ENCODE measurements at places on chromosomes 16 and 17.

- DNase-seq = peak; percentile 28
Observed at GRCh38 chr17:4304417-4305027, 40.7 kb upstream of the ANKFY1 start.

GRCh38 chr17:51257150-51258081 is 2.4 kb downstream of the MBTD1 start:
- DNase-seq = no peak

- no peak for DNase-seq
Observed at GRCh38 chr17:48637323-48638260, 11.4 kb upstream of the HOXB9 start.

GRCh38 chr17:65855245-65855644 is 293.8 kb upstream of the AXIN2 start:
- no peak for DNase-seq

DNA sequence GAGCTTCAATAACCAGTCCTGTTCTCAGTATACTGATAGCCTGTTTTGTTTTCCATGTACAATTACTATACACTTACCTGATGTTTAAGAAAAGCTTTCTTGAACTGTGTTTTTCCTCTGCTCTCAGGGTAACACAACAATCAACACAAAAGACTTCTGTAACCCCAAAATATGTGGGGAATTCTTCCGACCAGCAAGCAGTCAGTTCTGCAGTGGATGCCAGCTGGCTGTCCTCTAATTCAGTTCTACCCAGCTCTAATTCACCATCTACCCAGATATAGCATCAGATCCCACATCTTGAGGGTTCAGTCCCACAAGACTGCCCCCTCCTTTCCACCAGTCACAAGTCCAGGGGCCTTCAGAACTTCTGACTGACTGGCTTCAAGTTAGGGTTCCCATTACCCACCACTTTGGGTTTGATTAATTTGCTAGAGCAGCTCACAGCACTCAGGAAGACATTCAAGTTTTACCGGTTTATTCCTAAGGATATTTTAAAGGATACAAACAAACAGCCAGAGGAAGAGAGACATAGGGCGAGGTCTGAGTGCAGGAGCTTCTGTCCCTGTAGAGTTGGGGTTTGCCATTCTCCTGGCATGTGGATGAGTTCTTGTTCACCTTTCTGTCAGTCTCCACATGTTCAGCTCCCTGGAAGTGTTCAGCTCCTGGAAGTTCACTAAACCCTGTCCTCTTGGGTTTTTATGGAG is 178.2 kb downstream of the CHD9 start:
- DNase-seq = no peak

- DNase-seq = no peak
Observed at GRCh38 chr17:46175891-46176290, 17.3 kb downstream of the KANSL1 start.

GRCh38 chr16:9679213-9679767 is 502.9 kb downstream of the GRIN2A start:
- no peak for DNase-seq

DNA sequence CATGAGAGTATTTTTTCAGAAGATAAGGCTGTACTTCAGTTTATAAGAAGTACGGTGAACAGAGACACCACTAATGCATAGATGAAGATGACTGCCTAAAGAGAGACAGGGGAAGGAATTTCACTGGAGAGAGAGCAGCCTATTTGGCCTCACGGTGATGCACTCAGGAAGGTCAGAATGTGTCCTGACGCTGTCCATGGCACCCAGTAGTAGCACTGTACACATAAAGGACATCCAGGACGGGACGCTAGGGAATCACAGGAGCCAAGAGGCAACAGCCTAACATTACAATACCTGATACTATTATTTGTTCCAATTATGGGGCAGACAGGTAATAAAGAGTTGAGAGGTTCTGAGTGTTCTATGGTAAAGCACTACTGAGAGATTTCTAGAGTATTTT is 24.9 kb upstream of the LRRC37A start:
- no peak for DNase-seq

DNA sequence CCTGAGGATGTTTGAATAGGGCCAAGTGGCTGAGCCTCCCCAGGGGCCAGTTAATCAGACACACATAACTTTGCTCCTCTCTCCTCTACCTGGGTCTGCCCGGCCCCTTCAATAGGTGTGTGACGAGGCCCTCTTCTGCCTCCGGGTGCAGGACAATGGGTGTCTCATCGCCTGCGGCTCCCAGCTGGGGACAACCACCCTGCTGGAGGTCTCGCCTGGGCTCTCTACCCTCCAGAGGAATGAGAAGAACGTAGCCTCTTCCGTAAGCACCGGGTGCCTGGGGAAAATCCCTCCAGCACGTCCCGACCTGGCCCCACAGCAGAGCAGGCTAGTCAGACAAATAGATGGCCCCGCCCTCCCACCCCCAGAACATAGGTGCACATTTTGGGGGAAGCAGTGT is 16.1 kb upstream of the KIF19 start:
- no peak for DNase-seq

DNA sequence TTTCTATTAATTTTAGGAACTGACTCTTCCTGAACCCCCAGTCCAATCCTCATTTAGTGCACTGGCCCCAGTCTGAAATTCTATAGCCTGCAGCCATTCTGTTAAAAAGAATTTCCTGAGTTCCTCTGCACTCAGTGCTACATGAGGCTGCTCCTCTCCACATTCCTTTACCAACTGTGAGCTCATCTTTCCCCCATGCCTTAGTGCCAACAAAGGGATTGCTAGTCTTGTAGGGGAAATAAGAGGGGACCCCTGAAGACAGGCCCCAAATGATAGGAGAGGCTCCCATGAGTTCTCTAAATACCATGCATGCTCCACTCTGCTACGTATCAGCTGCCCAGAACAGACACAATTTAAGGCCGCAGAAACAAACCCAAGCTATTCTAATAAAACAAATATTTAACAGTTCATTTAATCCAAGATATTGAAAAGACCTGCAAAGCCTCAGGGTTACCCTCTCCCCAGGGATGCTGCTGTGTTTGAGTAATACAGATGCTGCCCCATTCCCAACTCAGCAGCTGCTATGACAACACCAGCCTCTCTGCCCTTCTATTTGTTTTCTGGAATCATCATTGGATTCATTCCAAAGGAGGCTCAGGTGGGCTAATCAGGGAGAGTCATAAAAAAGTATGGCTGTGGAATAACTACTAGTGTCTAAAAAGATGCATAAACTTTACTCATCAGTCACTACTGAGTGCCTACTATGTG is 228.5 kb downstream of the TOX3 start:
- no peak for DNase-seq

GRCh38 chr17:51065466-51065865 is 55.2 kb downstream of the SPAG9 start:
- no peak for DNase-seq

DNA sequence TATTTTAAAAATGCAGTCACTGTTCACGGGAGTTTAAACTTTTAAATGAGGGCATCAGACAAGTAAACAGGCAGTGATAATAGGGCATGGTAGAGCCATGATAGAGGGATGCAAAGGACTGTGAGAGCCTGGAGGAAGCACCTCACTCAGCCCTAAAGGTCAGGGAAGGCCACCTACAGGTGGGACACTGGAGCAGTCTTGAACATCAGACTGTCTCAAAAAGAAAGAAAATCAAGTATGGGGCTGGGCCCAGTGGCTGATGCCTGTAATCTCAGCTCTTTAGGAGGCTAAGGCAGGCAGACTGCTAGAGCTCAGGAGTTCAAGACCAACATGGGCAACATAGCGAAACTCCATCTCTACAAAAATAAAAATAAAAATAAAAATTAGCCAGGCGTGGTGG is 31.0 kb upstream of the DHRS7B start:
- no peak for DNase-seq

DNA sequence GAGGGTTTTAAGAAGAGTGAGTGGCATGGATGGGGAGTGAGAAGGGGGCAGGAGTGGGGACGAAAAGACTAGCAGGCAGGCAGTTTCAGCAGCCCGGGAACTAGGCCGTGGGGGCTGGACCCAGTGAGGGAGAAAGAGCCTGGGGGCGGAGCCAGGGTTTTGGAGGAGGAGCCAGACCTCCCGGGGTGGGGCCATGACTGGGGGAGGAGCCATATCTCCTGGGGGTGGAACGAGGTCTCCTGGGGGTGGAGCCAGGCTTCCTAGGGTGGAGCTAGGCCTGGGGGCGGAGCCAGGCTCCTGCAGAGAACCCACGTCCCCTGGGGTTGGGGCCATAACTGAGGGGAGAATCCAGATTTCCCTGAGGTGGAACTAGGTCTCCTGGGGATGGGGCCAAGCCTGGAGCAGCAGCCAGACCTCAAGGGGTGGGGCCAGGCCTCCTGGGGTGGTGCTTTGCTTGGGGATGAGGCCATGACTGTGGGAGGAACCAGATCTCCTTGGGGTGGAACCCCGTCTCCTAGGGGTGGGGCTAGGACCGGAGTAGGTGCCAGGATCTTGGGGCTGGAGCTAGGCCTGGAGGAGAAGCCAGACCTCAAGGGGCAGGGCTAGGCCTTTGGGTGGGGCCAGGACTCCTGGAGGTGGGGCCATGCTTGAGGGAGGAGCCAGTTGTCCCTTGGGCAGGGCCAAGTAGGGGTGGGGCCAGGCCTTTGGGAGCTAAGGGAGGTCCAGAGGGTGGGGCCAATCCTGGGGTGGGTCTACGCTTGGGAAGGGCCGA is 41.7 kb upstream of the JPH3 start:
- peak; percentile 58 for DNase-seq

DNA sequence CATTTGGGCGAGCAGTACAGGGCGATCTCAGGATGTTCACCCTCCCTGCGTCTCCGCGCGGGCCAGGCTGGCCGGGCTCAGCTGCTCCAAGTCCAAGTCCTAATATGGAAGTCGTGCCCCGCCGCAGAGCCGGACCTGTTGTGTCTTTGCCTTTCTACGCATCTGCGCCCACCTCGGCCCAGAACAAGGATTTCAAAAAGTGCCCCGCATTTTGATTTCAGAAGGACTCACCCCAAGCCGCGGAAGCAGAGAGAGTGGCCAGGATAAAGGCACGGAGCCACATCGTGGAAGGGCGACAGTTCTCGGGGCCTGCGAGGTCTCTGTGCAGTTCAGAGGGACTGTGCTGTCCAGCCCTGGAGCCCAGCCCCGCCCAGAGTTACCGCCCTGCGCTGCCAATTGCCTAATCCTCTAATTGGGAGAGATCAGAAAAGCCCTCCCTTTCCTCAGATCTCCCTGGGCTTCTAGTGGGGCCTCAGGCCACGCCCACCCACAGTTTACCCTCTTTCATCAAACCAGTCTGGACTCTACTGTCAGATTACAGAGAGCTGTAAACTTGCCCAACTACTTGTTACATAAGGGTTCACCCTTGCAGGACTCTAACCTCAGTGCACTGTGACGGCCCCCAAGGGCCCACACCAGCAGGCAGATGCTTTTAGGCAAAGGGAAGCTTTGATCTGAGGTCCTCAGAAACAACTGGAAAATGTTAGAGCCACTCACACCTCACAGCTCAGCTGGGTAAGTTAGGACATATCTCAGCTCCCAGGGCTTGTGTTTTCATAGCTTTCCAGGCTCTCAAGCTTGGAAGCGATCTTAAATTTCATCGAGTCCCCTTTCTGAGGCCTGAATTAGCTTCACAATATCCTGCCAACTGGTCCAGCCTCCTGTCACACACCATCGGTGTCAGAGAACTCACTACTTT is at the start of gene CES1:
Gene CES1, minus strand, starts transcription at position 324 of the 919 bp plus-strand sequence. Its CDS starts 41 bp downstream, at position 283.
- no peak for DNase-seq

GRCh38 chr17:21007646-21008045 is 35.2 kb downstream of the USP22 start:
- no peak for DNase-seq

DNA sequence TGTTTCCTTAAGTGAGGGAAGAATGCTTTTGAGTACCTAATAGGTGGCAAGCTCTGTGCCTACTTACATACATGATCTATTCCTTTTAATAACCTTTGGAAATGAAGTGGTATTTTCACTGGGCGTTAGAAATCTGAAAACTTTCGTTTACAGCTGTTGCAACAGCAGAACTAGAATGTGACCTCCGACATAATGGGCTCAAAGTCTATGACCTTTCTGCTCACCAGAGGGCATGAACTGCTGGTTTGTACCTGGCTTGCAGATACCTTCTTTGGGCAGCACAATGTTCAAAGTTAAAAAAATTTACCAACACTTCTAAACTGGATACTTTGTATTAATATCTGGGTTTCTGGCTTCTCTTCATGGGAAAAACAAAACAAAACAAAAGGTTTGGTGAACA is 24.3 kb downstream of the CA4 start:
- no peak for DNase-seq

GRCh38 chr17:3940965-3941698 is 23.1 kb downstream of the ATP2A3 start:
- no peak for DNase-seq

- DNase-seq = no peak
Observed at GRCh38 chr16:48903039-48903438, 293.1 kb upstream of the N4BP1 start.

GRCh38 chr17:75183999-75184884 is 1.5 kb upstream of the SUMO2 start:
- DNase-seq = no peak

GRCh38 chr16:10608687-10609401 is 28.4 kb upstream of the EMP2 start:
- no peak for DNase-seq

- DNase-seq = no peak
Observed at GRCh38 chr17:75463603-75464002, 7.2 kb downstream of the TMEM94 start.

DNA sequence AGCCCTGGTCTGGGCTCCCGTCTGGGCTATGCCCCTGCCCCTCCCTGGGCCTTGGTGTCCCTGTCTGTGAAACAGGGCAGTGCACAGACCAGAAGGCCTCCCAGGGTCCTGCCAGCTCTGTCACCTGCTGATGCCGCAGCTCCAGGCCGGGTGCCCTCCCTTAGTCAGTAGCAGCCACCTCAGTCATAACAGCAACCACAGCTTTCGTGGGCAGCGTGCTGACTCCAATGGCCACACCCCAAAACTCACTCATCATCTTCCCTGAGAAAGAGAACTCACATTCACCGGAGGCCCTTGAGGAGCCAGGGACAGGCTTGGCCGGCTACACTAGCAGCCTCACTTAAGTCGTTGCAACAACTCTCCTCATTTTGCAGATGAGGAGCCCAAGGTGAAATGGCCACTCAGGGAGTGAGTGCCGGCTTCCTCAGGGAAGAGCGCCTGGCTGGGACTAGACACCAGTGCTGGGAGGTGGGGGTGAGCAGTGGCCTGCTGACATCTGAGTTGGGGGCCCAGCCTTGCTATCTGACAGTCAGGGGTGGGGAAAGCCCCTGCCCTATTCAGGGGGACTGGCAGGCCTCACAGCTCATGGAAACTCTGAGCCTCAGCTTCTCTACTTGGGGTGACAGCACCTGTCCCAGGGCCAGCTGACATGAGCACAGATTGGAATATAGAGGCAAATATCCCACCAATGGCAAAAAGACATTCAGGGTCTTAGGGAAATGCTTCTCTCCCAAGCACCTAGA is 22.6 kb downstream of the SLC5A10 start:
- no peak for DNase-seq

Measured in HuH-7.5 (cell line).